ENCODE measurements at places on chromosomes 16 and 17.
A peak's percentile ranks its signal among the peaks of the same experiment; 100 is the strongest.

DNA sequence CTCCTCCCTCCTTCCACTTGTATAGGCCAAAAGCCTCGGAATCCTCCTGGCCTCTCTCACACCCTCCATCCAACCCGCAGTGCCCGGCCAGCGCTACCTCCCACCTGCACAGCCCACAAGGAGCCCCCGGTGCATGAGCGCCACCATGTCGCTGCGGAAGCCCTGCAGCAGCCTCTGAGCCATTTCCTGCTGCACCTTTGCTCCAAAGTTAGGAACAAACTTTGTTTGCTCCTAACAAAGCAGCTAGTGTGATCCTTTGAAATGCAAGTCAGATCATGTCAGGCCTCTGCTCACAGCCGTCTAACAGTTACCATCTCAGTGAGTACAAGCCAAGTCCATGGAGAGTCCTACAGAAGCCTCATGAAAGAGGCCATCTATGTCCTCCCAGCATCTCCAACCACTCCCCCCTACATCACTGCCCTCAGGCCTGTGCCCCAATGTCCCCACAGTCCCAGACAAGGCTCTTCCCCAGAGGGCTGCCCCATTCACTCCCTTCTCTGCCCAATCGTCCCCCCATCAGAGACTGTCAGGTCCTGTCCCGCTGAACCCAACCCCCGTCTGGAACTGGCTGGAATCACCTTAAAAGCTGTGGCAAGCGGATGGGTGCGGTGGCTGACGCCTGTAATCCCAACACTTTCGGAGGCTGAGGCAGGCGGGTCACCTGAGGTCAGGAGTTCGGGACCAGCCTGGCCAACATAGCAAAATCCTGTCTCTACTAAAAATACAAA, 7.5 kb downstream of the DCAKD start:
- peak; percentile 83 for DNase-seq

GRCh38 chr17:77782611-77783010, 175.9 kb upstream of the TNRC6C start:
- no peak for DNase-seq

DNA sequence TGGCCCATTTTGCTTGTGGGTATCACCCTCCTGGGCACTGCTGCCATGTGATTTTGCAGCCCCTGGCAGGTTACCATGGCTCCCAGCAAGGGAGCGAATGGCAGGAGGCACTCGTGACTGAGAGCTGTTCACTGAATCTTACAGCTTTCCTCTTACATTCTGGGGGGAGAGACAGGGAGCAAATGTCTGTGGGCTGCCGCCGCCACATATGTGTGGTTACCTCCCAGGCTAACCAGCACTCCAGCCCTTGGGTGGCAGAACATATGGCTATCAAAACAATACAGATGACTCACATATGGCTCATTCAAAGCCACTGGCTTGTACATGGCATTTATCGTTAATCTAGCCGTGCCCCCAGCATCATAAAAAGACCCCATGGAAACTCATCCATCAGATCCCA, 19.8 kb downstream of the GTF3C1 start:
- peak; percentile 20 for DNase-seq

DNA sequence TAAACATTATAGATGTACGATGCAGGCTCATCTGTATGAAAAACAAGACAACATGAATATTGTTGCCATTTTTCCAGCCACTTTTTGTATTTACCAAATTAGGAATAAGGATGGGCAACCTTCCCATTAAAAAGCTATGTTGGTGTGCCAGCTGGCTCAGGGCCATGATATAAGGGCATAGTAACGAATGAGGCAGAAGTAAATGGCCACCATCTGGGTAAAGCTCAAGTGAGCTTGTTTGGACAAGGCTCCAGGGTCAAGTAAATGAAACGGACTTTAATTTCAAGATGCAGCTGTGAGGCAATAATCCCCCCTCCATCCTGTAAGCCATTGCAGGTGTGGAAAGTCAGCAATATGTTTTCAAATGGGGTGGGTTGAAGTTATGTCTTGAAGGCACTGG, 930.9 kb upstream of the CDH8 start:
- DNase-seq = peak; percentile 44

GRCh38 chr16:89476379-89476778, 14.0 kb downstream of the ANKRD11 start:
- peak; percentile 99 for DNase-seq

DNA sequence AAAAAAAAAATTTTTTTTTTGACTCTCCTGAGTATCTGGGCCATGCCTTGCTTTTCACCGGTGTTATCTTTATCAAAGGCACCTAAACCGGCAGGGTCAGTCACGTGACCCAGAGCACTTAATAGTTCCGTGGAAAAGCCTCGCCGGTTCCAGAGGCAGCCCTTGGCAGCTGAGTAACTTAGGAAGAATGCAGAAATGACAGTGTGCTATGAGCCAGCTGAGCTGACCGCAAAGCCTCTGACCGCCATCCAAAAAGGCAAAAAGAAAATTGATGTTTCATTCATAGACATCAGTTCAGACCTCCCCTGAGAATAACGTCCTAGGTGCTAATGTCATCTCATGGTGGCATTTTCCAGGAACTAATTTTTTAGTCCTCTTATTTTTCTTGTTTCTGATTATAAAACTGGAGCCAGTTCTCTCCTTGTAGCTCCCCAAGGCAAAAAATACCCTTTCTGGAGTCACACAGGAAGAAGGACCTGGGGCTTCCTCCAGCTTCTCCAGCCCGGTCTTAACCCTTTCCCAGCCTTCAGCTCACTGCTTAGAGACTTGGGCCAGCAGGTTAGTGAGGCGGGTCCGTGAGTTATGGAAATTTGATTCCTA, 122.6 kb downstream of the SOCS1 start:
- DNase-seq = peak; percentile 96

DNA sequence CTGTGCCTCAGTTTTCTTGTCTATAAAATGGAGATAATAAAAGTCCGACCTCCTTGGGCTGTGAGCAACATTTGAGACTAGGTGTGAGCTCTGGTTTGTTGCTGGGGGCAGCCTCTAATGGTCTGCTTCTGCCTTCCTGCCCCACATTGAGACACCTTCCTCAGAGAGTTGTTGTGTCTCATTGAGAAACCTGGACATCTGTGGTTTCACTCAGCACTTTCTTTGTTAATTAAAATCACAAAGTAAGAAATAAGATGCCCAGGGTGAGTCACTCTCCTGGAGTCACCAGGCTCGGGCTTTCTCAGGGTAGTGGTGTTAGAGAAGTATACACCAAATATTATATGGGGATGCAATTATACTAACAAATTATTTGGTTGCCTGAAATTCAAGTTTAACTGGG, 389.2 kb upstream of the SALL1 start:
- DNase-seq = peak; percentile 74

Data from epithelial cell of esophagus (primary cell).